ENCODE measurements at places on chromosomes 5 and 9.
A peak's percentile ranks its signal among the peaks of the same experiment; 100 is the strongest.

GRCh38 chr9:136268735-136269134 lies 23.1 kb upstream of the QSOX2 start:
- no peak for DNase-seq

GRCh38 chr9:82255481-82256176 lies 267.1 kb downstream of the SPATA31D1 start:
- DNase-seq, result no peak

DNA sequence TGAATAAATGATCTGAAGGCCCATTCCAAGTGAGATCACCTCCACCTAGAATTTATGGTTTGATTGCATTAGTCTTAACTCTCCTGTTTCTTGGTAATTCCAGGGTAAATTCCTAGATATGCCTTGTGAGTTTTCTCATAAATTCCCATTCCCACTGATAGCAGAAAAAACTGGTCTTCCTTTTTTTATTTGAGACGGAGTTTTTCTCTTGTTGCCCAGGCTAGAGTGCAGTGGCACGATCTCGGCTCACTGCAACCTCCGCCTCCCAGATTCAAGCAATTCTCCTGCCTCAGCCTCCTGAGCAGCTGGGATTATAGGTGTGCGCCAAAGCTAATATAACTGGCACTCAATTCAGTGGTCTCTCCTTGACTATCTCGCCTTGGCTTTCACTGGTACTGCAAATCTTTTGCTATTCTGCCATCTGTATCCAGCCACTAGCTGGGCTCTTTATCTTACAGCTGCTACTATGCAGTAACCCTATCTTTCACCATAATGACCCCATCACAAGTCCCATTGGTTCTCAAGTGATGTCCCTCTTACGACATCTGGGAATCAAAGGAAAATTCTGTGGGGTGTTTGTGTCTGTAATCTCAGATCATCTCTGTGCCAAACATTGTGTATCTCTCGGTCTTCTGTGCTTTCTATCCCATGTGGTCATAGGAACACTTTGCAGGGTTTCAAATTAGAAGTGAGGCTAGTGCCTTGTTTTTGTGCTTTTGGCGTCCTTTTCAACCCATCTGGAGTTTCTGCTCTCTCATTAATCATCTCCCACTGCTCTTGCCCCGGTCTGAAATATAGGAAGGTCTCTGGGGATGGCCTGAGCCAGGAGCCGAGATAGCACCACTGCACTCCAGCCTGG lies 14.4 kb downstream of the HNRNPK start:
- DNase-seq, result no peak

GRCh38 chr9:108837530-108837929 lies 18.3 kb downstream of the ACTL7B start:
- DNase-seq, result no peak

DNA sequence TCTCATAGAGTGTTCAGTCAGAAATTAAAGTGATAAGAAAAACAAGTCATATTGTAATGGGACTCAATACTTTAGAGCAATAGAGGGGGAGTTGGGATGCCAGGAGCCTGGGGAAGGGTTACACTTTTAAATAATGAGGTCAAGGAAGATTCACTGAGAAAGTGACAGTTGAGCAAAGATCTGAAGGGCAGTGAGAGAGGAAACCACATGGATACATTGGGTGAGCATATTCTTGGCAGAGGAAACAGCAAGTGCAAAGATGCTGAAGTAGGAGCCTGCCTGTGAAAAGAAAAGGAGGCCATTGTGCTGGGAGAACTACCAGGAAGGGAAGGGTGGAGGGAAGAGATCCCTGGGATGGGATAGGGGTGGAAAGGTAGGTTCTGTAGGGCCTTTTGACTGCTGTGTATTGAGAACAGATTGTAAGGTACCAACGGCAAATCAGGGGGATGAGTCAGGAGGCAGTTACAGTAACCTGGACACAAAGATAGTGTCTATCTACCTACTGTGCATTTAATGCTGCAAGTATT lies 79.4 kb downstream of the PAM start:
- no peak for DNase-seq

GRCh38 chr5:58460732-58461286 lies 923 bp upstream of the PLK2 start:
- DNase-seq, result peak; percentile 28

- no peak for DNase-seq
Observed at GRCh38 chr5:172118891-172119290, 69.1 kb downstream of the STK10 start.

- DNase-seq, result no peak
Observed at GRCh38 chr5:176774216-176775171, 35.9 kb upstream of the UNC5A start.

- no peak for DNase-seq
Observed at GRCh38 chr9:110160123-110160522, 47.8 kb downstream of the C9orf152 start.

DNA sequence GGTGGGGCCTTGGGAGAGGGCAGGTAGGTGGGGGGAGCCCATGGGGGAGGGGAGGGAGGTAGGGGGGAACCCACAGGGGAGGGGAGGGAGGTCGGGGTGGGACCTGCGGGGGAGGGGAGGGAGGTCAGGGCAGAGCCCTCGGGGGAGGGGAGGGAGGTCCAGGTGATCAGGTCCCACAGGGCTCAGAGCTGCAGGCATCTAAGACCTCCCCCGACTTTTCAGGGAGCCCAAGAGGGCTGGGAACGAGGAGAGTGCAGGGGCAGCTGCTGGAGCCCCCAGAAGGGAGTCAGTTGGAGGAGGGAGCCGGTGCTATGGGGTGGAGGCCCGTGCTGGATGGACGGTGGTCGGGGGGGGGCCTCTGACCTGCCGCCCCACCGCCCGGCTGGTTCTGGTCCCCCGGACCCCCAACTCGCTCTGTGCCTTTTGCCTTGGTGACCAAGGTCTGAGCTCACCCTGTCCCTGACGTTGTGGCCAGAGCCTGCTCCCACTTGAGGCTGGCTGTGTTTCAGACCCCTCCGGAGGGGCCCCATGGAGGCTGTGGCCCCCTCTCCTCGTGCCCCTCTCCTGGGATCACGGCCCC lies 31.8 kb downstream of the SLC9A3 start:
- no peak for DNase-seq

- DNase-seq, result no peak
Observed at GRCh38 chr9:136762915-136763648, 1.2 kb downstream of the LCN15 start.

DNA sequence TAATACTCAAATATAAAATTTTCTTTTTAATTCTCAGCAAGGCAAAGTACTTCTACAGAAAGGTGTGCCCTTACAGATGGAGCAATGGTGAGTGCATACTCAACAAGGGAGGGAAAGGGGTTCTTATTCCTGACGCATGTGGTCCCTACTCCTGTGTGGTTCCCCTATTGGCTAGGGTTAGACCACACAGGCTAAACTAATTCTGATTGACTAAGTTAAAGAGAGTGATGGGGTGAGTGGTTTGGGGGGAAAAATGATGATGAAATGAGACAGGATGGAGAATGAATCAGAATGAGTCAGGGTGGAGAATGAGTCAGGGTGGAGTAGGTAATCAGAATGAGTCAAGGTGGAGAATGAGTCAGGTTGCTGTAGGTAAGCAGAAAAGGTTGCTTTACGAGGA lies 22.9 kb upstream of the HMGCS1 start:
- no peak for DNase-seq

DNA sequence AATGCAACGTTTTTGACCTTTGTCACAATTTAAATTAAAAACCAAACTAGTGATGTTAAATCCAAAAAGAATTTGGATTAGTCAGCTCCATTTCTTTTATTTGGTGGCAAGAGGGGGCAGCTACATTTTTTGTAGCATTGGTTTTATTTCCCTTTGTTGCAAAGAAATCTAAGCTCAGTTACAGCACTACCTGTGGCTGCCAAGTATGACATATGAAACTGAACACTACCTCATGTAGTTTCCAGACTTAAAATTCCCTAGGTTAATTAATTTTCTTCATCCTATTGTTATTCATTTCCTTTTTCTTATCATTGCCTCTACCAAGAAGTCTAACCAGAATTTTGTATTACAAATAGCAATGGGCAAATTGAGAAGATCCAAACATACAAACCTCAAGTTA lies 393.5 kb downstream of the BRINP1 start:
- DNase-seq, result no peak
